ENCODE measurements at places on chromosomes 12 and 14.

DNA sequence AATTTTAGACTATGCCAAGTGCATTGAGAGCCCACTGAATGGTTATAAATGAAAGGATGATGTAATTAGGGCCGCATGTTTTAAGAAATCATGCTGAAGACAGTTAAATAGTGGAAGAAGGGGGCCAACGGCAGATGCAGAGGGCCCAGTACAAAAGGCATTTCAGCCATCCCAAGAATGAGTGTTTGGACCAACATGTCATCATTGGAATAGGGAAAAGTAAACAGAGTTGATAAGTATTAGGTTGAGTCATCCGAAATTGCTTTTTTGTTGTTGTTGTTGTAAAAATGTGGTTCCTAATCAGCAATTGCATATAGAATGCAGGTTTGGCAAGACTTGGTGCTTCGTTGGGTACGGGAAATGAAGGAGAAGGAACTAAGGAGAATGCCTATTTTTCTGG is 29.5 kb downstream of the BMP4 start:
- DNase-seq, result no peak

DNA sequence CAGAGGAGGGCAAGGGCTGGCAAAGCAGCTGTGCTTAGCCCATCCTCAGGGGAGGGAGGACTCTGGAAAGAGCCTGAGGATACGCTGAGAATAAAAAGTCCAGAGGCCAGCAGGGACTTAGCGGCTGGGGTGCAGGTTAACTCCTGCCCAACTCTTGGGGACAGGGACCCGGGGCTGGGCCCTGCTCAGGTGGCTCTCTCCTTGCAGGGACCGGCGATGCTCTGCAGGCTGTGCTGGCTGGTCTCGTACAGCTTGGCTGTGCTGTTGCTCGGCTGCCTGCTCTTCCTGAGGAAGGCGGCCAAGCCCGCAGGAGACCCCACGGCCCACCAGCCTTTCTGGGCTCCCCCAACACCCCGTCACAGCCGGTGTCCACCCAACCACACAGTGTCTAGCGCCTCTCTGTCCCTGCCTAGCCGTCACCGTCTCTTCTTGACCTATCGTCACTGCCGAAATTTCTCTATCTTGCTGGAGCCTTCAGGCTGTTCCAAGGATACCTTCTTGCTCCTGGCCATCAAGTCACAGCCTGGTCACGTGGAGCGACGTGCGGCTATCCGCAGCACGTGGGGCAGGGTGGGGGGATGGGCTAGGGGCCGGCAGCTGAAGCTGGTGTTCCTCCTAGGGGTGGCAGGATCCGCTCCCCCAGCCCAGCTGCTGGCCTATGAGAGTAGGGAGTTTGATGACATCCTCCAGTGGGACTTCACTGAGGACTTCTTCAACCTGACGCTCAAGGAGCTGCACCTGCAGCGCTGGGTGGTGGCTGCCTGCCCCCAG is 2.8 kb downstream of the B3GNT4 start:
- no peak for DNase-seq

GRCh38 chr12:46546634-46547273 is 174.2 kb upstream of the SLC38A2 start:
- no peak for DNase-seq

DNA sequence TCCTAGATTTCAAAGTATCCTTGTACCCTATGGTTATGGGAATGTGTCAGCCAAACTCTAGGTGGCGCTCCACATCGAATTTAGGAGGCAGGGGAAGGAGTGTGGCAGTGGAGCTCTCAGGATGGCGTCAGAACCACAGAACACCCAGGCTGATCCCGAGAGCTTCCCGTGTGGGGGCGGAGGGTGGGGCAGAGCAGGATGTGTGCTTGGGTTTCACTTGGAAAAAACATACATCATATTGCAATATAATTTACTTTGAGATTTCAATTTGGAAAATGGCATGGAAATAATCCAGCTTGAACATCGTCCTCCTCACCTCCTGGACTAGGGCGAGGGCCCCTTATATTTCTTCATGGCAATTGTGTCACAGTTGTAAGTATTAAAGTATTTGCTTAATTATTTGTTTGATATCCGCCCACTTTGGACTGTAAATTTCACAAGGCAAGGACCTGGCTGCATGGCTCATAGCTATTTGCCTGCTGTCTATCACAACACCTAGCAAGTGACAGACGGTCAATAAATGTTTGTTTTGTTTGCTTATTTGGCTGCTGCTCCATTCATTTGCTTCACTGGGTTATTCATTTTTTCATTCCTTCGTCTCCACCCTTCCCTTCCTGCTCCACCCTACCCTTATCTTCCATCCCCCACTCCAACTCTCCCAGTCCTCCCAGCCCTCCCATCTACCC is 221.5 kb upstream of the HMGA2 start:
- DNase-seq, result peak; percentile 4

DNA sequence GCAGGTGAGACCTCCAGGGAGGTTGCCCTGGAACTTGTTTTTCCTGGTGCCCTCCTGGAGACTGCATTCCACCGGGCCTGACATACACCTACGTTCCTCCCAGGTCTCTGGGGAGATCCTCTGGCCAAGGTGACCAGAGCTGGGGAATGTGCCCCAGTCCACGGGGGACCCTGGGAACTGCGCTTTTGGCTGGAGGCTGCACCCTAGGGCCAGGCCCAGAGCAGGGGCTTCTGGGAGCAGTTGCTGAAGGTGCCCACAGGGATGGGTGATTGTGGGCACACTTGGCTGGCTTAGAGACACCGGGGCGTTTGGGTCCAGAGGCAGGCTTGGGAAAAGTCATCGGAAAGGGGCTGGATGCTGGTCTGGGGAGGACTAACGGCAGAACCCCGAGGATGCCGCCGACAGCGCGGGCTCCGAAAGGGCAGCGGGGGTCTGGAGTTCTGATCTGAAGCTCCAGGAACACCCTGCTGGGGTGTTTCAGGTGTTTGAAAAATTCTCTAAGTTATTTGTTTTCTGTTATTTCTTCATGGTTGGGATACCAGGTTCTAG is 36.5 kb upstream of the TDRD9 start:
- no peak for DNase-seq

GRCh38 chr14:30355431-30355913 is 203.5 kb upstream of the G2E3 start:
- DNase-seq, result no peak

- DNase-seq, result no peak
Observed at GRCh38 chr12:126425264-126425663, 1360.0 kb downstream of the AACS start.

GRCh38 chr14:83559721-83560120 is 1970.2 kb upstream of the FLRT2 start:
- no peak for DNase-seq

DNA sequence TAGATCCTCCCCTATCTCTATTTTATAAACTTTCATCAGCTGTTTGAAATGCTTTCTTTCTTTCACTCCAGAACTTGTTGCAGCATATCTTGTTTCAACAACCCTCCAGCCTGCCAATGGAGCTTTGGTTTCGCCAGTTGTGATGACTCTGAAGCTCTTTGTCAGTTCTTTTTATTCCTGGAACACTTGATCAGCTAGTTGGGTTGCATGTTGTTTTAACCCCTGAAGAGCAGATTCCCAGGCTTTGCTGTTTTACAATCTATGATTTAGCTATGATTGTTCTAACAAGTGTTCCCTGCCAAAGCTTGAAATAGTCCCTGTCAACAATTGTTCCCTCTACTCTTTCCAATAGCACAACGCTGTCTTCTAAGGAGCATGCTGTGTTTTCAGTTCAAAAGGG is 50.6 kb upstream of the FUT8 start:
- DNase-seq, result no peak

GRCh38 chr12:63934936-63935335 is 90.4 kb downstream of the SRGAP1 start:
- no peak for DNase-seq

DNA sequence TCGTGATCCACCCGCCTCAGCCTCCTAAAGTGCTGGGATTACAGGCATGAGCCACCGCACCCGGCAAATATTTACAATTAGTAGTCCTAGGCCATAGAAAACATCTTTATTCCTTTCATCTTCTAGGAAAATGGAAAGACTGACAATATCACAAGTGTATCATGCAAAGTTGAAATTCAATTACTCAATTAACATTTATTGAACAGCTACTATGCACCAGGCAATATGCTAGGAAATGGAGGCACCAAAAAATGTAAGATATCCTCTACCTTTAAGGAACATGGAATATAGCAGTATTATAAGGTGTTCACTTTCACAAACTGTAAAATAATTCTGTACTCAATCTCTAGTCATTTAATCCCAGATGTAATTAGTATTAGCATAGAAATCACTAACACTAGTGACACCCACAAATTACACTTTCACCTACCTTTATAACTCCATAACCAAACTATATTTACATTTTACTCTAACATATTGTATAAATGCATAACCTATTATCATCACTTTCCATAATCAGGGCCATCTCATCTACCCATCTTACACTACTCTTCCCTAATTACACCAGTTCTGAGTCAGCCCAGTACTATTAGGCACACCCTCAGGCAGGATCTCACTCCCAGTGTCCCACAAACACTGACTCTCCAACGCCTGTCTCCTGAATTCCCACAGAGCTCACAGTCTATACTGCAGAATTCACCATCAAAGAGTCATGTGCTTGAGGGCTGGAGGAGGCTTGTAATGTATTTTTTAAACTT is 10.4 kb downstream of the CORO1C start:
- DNase-seq, result no peak

- no peak for DNase-seq
Observed at GRCh38 chr12:7092229-7092985, at the start of gene C1R. Gene C1R, minus strand, starts transcription at chr12:7092445. Its CDS starts 57 bp downstream, at chr12:7092388.

DNA sequence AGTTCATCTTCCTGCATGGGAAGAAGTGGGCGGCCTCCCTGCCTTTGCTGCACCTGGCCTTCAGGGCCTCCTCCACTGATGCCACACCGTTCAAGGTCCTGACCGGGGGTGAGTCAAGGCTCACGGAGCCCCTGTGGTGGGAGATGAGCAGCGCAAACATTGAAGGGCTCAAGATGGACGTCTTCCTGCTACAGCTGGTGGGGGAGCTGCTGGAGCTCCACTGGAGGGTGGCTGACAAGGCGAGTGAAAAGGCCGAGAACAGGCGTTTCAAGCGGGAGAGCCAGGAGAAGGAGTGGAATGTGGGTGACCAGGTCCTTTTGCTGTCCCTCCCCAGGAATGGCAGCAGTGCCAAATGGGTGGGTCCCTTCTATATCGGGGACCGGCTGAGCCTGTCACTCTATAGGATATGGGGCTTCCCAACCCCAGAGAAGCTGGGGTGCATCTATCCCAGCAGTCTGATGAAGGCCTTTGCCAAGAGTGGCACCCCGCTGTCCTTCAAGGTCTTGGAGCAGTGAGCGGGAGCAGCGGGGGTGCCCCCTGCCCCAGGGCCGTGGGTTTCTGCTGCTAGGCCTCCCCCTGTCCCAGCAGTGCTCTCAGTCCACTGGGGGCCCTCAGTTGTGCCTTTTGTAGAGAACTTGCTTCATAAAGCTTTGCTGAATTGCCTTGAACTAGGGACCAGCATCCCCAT is 12.4 kb downstream of the CBLN3 start:
- DNase-seq, result no peak

DNA sequence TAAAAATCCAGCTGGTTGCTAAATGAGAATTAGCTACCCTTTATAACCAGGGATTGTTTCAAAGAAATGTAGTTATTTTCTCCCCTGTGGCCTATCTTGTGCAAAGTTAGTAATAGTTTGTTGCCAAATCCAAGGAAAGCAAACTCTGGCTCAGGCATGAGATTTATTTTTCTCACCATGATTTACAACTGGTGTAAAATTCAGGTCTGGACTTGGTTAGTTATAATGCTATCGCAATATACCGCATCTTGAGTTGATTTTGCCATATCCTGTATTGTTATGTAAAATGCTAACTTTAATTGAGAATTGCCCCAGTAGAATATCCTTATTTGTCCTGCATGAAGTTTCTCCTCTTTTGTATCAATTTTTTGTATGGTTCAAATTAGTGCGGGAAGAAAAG is 135.5 kb downstream of the CRADD start:
- no peak for DNase-seq

DNA sequence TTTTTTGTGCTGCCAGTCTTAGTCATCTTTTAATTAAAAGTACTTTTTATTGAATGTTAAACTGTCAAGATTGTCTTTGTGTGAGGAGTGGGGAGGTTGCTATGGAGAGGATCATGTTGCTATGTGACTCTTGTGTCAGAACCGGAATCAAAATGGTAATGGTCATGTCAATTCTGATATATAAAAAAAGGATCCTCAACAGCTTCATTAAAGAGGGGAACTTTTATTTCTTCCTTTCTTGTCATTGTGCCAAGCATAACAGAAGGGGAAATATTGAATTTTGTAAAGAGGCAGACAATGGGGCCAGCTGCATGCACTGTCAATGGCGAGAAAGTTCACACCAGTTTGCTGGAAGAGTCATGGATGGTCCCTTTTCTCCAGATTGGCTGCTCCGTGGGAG is 564.8 kb downstream of the VRK1 start:
- no peak for DNase-seq

GRCh38 chr14:78535041-78535440 is 364.9 kb downstream of the NRXN3 start:
- DNase-seq, result no peak

DNA sequence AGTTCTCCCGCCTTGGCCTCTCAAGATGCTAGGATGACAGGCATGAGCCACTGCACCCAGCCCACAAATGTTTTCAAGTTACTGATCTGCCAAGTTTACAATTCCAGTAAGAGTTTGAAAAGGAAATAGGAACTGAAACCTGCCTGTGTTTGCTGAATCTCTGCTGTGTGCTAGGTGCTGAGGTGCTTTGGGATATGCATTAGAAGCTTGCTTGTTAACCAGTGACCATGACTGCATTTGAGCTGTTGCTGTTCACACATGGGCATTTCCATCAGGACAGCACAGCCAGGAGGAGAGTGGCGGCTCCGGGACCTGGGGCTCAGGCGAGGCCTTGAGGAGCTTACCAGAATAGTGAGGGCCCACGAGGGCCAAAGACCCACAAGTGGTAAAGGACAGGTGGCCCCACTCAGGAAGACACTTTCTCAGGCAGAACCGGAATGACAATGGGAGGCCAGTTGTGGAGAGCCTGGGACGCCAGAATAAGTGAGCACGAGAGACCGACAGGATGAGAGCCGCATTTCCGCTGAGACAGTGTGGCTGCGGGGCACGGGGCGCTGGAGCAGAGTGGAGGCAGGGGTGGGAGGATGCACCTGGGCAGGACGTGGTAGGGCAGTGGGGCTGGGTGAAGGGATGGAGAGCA is 54.5 kb upstream of the MMP17 start:
- no peak for DNase-seq

DNA sequence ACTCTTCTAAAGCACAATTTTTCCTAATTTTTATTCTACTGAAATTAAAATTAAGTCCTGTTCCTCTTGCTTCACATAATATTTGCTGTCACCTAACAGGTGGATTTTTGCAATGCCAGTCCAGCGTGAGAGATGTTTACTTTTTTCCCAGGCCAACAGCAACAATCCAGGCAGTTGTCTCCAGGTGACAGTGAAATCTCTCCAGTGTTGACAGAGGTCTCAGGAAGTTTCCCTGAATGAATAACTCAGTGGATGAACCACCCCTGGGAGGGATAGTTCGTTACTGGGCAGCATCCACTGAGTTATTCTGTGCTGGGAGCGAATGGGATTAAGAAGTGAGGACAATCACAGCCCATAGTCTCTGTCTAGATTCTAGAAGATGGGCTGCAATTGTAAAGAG is 7.1 kb upstream of the NT5DC3 start:
- DNase-seq, result no peak
